ENCODE measurements at places on chromosomes 7 and 10. TPM values are rescaled to one million over a fixed set of nuclear protein-coding genes. Genes with fewer than 3 reads are reported as not detected.

The TAS2R41 gene
- total RNA-seq = not detected

The CALHM2 gene
- total RNA-seq = 67.2 TPM

The STRIP2 gene
- total RNA-seq = 40.2 TPM

The MAGI2 gene
- total RNA-seq = 0.07 TPM

The OR2A12 gene
- total RNA-seq = not detected

The WIPF3 gene
- total RNA-seq = not detected

The NME8 gene
- not detected for total RNA-seq

The PPP1R17 gene
- total RNA-seq = not detected

The HECW1 gene
- not detected for total RNA-seq

The NACAD gene
- total RNA-seq = 0.05 TPM

The MRLN gene
- total RNA-seq = not detected

The CDC14C gene
- not detected for total RNA-seq

The CPA4 gene
- total RNA-seq = not detected

The TMEM176A gene
- total RNA-seq = not detected

The PLEKHA8 gene
- total RNA-seq = 7.1 TPM

The GCK gene
- total RNA-seq = not detected

The CABCOCO1 gene
- total RNA-seq = not detected

The HHEX gene
- total RNA-seq = 0.12 TPM

The KIN gene
- 13.9 TPM for total RNA-seq

The PIK3AP1 gene
- 6.3 TPM for total RNA-seq

The CALCR gene
- not detected for total RNA-seq

The CFAP70 gene
- 0.44 TPM for total RNA-seq

The HOXA6 gene
- total RNA-seq = not detected

The RBP3 gene
- total RNA-seq = not detected

The EBLN1 gene
- total RNA-seq = not detected

The ATOH7 gene
- total RNA-seq = not detected

The SPDYE5 gene
- not detected for total RNA-seq

The SEMA3C gene
- not detected for total RNA-seq

The PAPOLB gene
- total RNA-seq = not detected

The SYT15 gene
- total RNA-seq = 1.8 TPM

The CC2D2B gene
- total RNA-seq = 0.76 TPM

The SLC26A5 gene
- total RNA-seq = not detected

The ZNF394 gene
- 61.7 TPM for total RNA-seq

The FFAR4 gene
- total RNA-seq = not detected

The CASP7 gene
- total RNA-seq = 44.9 TPM

The GATA3 gene
- 59.5 TPM for total RNA-seq

The VSTM2A gene
- not detected for total RNA-seq

The AKR1C4 gene
- total RNA-seq = not detected

The MDFIC gene
- 75.2 TPM for total RNA-seq

The ASIC3 gene
- total RNA-seq = 4.5 TPM

The NPY4R2 gene
- total RNA-seq = not detected

The RNF133 gene
- total RNA-seq = not detected

The SVOPL gene
- not detected for total RNA-seq

The CHAT gene
- not detected for total RNA-seq

The BTBD16 gene
- total RNA-seq = not detected

The TMEM229A gene
- total RNA-seq = not detected

The TCAF2 gene
- 28.7 TPM for total RNA-seq

The ANXA8L1 gene
- 0.22 TPM for total RNA-seq

The FGL2 gene
- 4.4 TPM for total RNA-seq

The FZD8 gene
- total RNA-seq = 0.29 TPM

The ANXA8 gene
- total RNA-seq = 0.32 TPM

The PPP1R3C gene
- total RNA-seq = 0.07 TPM

The UNCX gene
- total RNA-seq = not detected

The HYAL4 gene
- not detected for total RNA-seq

The SLC16A9 gene
- 2.9 TPM for total RNA-seq

The IFIT2 gene
- 2.4 TPM for total RNA-seq

The RAMP3 gene
- not detected for total RNA-seq
